ENCODE measurements at places on chromosomes 1 and 21.

- DNase-seq, result no peak
These were observed 3.9 kb downstream of the JAK1 start for GRCh38 chr1:64962441-64962840.

DNA sequence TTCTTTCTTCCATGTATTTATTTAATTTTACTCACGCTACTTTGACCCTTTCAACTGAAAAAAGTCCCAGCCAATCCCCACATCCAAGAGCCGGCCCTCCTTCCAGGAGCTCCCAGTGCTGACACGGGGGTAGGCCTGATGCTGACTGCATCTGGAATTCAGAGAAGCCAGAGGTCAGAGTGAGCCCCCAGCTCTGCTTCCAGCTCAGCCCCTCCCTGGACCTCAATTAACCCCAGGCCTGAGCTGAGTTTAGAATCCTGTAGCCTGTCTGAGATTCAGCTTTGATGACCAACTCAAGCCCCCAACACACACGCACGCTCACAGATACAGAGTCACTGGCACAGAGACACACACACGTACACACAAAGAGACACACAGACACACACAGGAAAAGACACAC, 247.9 kb downstream of the NPHP4 start:
- DNase-seq, result peak; percentile 44

- DNase-seq, result no peak
These were observed 45.2 kb downstream of the CAMK2N1 start for GRCh38 chr1:20440785-20441200.

DNA sequence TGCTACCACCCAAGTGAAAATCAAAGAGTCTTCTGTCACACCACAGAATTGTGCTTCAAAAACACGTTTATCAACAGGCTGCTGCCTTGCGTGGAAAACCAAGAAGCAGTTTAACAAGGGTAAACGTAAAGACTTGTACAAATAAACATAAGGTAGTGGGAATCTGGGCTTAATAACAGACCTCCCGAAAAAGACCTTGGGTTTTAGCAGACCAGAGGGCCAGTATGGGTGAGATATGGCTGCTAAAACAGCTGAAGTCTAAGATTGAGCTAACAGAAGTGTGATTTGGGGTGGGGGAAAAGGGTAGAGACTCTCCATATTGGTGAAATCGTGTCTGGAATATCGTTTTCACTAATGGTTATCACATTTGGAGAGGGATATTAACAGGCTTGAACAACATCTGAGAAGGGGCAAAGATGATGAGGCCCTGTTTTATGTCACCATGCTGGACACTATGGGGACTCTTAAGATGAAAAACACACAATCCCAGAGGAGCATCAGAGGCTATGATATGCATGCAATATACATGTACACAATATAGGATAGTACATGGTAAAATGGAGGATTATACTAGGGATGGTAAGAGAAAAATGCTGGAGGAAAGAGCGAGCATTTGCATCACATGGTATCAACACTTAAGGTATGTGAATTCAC, 1.4 kb downstream of the MOV10 start:
- no peak for DNase-seq

GRCh38 chr21:46055863-46056281, 42.0 kb upstream of the COL6A2 start:
- peak; percentile 69 for DNase-seq

DNA sequence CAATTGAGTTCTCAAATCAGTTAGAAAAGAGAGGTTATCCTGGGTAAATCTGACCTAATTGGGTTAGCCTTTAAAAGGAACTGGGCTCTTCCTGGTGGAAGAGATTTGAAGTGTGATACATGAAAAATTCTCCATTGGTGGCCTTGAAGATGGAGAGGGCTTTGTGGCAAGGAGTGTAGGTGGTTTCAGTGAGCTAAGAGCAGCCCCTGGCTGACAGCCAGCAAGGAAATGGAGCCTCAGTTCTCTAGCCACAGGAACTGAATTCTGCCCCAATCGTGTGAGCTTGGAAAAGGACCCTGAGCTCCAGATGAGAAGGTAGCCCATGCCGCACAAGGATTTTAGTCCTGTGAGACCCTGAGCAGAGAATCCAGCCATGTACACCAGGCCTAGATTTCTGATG, 12.7 kb upstream of the HYI start:
- DNase-seq, result no peak

DNA sequence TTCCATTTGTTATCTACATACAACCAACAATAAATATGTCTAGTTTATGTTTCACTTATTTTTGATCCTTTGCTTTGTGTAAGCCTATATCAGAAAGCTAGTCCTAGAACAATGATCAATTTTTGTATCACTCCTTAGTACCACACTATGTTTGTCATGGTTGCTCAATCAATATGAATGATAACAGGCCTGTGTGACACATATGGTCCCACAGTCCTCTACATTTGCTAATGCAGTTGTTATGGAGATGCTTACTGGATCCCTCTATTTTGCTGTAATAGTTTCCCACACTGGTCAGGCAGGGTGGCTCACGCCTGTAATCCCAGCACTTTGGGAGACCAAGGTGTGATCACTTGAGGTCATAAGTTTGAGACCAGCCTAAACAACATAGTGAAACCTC, 59.1 kb downstream of the ERO1B start:
- no peak for DNase-seq

- no peak for DNase-seq
These were observed 53.9 kb downstream of the DMRTB1 start for GRCh38 chr1:53512807-53513755.

DNA sequence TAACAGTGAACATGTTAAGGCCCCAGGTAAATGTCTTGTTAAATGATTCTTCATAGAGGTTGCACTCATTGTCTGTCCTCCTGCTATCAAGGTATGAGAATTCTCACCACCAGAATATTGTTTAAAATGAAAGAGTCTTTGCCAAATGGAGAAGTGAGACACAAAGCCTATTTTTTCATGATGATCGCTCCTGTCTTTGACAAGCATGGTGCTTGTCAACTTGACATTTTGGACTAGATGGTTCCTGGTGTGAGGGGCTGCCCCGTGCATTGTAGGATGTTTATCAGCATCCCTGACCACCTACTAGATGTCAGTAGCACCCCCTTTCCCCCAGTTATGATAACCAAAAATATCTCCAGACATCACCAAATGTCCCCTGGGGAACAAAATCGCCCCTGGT, 65.6 kb downstream of the MDM4 start:
- DNase-seq, result no peak

DNA sequence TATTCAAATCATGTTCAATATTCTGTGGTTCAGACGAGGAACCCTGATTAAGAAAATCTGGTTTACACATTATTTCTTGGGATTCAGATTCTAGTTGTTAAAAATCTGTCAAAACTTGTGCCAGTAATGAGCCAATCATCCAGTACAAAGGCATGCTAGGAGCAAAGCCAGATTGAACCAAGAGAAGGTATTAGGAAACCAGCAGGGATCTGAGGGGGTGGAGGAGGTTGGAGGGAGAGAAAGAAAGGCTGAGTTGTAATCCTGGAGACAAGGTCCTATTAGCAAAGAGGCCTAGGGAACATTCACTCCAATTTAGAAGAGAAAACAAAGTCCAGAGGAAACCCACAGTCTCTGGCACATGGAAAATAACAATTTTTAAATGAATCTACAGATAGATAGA, 352.9 kb downstream of the LTN1 start:
- DNase-seq, result no peak

DNA sequence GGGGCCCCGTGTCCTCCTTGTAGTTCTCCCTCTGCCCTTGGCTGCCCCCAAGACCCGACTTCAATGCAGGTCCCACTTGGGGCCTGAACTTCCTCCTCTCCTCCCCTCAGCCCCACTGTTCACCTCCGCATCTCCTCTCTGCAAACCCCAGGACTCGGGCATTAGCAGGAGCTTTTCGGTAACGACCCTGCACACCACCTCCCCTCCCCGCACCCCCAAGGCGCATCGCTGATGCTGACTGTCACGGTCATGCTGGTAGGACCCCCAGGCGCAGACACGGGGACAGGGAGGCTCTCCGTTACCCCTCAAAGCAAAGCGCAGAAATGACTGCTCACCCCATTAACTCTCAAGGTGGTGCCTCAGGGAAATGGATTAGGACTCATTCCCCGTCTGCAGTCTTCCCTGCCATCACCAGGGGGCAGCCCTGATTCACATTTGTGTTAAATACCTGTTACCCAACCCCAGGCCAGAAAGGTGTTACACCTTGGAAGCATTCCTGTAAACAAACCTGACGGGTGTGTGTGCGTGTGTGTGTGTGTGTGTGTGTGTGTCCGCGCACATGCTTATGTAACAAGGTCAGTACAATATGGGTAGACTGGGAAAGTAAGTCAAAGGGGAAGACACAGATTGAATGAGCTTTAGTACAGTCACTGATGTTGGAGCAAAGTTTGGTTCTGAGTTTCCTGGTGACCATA, 6.4 kb upstream of the GUCA2B start:
- DNase-seq, result peak; percentile 76

DNA sequence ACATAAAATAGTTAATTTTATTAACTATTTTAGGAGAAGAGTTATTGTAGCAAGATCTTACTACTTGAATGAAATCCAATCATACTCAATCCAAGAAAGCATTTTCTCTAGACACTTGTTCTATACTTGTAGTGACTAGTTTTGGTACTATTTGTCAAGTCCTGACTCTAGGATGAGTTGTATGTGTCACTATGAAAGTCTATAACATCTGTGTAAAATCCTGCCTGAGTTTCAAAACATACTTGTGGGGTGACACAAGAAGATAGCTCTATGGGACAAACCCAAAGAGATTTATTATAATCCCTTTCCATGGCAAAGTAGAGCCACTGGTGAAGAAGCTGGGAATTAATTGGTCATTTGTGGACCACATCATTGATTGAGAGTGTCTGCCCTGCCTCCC, 1042.2 kb upstream of the ADGRL4 start:
- no peak for DNase-seq

DNA sequence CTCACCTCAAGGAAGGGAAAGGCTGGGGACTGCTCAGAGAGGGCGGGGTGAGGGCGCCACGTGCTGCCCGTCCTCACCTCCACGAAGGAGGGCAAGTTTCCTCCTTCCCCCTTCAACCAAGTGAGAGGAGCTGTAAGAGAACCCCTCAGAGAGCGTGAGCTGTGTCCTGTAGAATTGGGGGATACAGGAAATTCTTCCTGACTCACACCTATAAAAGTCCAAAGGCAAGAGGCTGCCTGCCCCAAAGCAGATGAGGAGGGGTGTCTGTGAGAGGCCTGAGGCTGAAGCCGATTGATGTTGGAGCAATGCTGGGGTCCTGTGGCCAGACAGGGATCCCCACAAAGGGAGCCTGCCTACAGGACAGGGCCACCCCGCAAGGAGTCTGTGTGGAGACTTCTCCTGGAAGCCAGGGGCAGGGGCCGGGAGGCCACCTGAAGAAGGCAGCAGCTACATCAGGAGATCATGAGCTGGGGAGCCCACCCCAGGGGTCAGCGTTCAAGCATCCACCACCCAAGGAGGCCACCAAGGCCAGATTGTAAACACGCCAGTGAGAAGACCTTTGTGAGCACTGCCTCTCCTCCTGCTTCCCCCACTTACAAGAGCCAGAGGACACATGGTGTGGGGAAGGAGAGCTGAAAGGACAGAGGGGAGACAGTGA, 27.7 kb downstream of the S100A6 start:
- DNase-seq, result no peak

- no peak for DNase-seq
These were observed 491.1 kb downstream of the PTBP2 start for GRCh38 chr1:97212671-97213070.

DNA sequence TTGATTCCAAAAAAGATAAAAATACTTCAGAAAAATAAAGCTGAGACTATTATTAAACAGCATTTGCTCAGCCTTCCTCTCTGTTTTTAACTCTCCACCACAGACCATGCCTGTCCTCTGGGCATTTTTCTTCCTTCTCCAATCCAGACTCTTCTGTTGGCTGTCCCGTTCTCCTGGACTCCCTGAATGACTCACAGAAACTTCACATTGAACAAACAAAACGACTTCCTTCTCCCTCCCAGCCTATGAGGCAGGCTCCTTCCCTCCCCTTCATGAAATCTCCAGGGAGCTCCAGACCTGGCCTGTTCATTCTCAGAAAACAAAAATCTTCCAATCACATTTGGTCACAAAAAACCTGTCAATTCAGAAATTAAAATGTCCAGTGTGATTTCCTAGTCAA, 421.3 kb downstream of the NPHP4 start:
- DNase-seq, result no peak

- DNase-seq, result no peak
These were observed 1.5 kb downstream of the RPS6KA1 start for GRCh38 chr1:26530895-26531598.

DNA sequence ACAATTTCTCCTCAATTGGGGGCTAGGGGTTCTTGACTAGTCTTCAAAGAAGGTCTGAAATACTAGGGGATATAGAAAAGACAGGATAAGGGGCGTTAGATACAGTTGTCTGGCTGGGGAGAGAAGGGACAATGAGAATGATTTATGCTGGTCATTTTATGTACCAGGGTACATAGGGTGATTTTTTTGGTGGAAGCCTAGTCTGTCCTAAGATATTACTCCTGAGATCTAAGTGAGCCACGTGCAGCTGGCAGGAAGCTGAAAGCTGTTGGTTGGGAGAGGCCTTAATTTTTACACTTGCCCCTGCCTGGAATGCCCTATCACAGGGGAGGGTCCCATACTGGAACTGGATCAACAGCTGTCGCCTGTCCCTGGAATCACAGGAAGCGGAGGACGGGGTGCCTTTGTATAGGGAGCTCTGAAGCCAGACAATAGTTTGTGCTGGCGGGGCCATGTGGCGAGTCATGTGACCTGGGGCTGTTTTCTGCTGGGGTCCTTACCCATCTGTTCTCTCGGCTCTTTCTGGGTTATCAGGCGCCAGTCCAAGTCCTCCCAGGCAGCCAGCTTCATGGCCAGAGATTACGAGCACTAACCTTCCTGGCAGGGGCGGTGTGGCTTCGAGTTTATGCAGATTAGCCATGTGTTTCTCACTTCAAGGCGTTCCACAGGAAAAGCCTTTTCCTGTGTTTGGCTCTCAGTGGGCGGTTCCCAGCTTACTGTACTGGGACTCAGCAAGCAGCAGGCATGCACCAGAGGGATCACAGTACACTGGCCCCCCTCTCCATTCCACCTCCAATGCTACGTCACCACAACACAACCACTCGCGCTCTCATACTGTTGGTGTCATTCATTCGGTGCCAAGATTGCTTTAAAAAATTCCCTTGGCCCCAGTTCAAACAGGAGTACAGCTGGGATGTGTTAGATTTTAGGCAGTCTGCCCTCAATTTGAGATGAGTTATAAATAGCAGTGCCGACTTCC, 27.5 kb downstream of the ARID1A start:
- peak; percentile 83 for DNase-seq

- no peak for DNase-seq
These were observed 18.4 kb upstream of the RPL11 start for GRCh38 chr1:23673086-23673813.

DNA sequence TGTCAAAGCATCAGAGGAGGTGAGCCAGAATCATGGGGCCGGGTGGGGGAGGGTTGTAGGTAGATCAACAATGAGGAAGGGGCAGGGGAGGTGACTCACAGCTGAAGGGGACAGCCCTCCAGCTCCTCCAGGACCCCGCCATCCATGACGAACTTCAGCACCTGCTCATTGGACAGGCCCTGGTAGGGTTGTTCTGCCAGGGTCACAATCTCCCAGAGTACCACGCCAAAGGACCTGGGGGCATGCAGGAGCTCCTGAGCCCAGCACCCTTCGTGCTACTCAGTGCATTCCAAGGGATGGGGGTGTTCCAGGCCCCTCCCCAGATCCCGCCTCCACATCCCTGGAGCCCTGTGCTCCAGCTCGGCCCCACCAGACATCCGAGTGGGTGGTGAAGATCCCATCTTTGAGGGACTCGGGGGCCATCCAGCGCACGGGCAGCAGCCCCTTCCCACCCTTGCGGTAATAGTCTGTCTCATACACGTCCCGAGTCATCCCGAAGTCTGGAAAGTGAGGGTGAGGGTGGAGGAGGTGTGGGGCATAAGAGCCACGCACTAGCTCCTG, 17.5 kb downstream of the INSRR start:
- DNase-seq, result no peak

- DNase-seq, result peak; percentile 75
These were observed 730 bp upstream of the PHF13 start for GRCh38 chr1:6612641-6613360.
